ENCODE measurements at places on chromosomes 11 and 22.

DNA sequence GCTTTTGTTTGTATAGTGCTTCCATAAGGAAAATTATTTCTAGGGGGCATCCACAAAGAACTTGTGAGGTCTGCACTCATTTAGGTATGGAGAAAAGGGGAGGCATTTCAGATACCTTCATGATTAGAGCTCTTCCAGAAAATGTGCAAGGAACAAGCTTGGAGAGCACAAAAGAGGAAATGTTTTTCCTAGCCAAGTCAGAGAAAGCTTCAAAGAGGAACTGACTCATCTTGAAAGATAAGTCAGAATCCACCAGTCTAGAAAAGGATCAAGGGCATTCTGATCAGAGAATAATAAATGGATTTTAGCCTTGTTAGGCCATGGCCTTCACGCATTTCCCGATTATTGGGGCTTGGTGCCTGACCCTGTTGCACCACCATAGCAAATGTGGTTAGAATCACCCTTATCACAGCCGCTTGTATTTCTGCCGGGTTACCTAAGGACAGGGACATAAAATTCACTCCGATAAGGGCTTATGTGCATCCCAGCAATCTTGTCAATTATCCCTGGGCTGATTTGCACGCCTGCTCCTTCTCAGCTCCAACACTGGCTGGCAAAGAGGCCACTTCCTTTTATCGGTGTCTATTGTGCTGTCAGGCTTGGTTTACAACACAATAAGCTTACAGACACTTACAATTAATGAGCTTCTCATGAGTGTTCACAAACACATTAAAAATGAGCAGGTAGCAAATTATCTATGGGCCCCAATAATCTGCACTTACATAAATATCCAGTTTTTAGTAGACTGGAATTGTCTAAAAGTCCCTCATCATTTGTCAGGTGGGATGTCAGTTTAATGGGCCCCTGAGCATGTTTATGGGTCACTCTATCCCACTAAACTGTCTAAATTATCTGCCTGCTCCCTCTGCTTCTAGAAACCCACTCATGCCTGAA is 613.5 kb downstream of the SOX6 start:
- DNase-seq: no peak

GRCh38 chr11:23406131-23406819 is 546.0 kb upstream of the CCDC179 start:
- DNase-seq: no peak

- no peak for DNase-seq
These were observed 52.9 kb downstream of the C11orf58 start for GRCh38 chr11:16791191-16791961.

- no peak for DNase-seq
These were observed 3.3 kb downstream of the PRR33 start for GRCh38 chr11:1888347-1888753.

GRCh38 chr22:49227670-49228069 is 600.0 kb downstream of the BRD1 start:
- no peak for DNase-seq

DNA sequence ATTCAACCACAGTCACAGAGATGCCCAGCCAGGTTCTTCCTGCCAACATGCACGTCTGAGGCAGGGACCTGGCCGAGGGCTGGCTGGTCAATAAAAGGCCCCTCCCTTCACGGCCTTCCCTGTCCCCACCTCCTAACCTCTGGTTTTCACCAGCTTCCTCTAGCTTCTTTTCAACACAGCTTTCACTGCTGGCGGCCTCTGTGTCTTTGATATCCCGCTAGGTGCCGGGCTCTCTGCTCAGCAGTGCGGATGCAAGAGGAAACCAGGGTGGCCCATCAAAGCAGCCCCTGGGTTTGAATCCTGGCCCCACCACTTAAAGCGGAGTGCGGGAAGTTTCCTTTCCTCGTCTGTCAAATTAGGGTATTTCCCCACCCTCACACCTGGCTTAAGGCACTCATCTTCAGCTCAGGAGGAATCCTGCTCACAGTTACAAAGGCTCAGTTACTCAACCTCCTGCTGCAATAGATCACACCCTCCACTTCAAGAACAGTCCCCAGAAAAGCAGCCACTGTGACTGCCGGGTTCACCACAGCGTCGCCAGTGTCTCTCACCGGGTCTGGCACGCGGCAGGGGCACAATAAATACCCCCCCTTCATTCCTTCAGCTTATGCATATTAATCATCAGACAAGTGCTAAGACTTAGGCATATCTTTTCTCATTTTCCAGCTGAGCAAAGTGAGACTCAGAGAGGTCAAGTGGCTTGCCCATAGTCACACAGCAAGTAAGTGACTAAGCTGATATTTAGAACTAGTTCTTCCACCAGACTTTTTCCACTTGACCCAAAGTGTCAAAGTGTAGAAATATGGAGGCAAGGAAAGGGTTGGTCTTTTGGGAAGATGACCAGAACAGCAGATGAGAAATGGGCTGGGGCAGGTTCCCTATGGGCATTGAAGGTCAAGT is 45.7 kb downstream of the TXN2 start:
- no peak for DNase-seq

GRCh38 chr22:42919199-42919598 is 62.1 kb upstream of the ARFGAP3 start:
- no peak for DNase-seq

GRCh38 chr11:123301013-123301591 is 106.1 kb upstream of the CLMP start:
- peak; percentile 19 for DNase-seq

DNA sequence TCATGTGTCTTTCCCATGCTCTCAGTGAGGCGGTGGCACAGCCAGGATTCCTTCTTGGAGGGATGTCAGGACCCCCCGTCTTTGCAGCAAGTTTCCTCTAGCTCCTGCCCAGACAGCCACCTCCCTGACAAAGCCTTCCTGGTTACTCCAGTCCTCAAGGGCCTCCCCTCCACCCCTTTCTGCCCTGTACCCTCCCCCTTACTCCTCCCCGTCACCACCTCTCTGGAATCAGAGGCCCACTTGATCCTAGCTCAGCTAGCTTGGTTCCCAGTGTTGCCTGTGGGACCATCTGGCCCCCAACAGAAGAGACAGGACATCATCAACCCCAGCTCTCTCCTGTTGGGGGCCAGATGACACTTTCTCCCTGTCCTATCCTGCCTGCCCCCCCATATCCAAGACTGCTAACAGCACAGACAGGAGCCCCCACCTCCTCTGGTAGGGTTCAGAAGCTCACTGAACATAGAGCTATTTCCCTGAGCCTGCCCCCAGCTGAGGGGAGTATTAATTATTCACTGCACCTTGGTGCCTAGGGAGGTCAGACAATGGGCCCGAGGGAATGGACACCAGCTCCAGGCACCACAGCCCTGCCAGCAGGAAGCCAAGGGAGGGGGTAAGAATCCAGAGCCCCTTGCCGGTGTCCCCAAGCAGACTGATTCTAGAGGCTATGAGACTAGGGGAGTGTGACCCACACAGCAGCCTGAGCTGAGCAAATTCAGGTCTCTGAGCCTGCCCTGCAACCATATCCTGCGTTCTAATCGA is 3.3 kb downstream of the GDPD5 start:
- DNase-seq: no peak

DNA sequence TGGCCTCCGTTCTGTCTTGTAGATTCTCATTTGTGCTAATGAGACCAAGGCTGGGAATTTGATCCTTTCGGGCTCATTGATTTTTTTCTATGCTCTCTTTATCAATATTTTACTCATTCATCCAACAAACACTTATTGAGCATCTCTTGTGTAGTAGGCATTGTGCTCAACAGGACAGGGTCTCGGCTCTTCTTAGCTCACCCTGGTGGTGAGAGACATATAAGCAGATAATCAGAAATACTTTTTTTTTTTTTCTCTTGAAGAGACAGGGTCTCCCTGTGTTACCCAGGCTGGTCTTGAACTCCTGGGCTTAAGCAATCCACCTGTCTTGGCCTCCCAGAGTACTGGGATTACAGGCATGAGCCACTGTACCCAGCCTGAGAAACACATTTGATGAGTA is 48.0 kb upstream of the SLC5A1 start:
- DNase-seq: peak; percentile 5

GRCh38 chr11:118117790-118118601 is 31.2 kb upstream of the SMIM35 start:
- no peak for DNase-seq

DNA sequence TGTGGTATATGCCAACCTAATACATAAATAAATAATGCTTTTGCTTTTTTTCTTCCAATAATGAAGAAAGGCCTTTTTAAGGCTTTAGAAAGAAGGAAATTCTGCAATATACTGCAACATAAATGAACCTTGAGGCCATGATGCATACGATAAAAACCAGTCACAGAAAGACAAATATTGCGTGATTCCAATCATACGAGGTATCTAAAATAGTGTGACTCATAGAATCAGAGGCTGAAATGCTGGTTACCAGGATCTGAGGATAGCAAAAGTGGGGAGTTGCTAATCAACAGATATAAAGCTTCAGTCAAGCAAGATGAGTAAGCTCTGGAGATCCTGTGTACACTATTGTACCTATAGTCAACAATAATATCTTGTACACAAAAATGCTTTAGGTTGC is 24.2 kb downstream of the MS4A6A start:
- DNase-seq: no peak

GRCh38 chr11:67504005-67504949 is 886 bp downstream of the PITPNM1 start:
- no peak for DNase-seq

DNA sequence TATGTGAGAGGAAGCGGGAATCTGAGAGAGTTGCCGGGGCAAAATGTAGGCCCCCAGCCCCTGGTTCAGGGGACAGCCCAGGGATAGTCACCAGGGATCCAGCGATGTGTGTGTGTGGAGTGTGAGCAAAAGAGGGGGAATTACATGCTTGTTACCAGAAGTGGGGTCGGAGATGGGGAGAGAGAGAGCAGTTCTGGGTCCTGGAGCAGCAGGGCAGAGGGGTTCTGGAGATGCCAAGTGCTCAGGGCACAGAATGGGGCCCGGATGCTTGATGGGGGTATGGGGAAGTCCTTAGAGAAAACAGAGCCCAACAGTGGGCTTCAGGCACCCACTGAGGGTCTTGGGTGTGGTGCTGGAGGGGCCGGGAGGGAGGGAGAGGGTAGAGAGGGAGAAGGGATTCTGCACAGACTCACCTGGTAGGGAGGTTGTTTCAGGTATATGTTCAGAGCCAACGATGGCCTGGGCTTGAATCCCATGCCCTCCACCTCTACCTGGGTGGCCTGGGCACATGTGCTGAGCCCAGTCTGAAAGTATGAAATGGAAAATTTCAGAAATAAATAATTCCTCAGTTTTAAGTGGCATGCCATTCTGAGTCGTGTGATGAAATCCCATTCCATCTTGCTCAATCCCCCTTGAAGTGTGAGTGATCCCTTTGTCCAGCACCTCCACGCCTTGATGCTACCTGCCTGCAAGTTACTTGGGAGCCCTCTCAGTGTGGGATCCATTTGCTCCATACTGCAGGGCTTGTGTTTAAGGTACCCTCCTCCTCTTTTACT is 12.4 kb downstream of the SMIM38 start:
- no peak for DNase-seq

DNA sequence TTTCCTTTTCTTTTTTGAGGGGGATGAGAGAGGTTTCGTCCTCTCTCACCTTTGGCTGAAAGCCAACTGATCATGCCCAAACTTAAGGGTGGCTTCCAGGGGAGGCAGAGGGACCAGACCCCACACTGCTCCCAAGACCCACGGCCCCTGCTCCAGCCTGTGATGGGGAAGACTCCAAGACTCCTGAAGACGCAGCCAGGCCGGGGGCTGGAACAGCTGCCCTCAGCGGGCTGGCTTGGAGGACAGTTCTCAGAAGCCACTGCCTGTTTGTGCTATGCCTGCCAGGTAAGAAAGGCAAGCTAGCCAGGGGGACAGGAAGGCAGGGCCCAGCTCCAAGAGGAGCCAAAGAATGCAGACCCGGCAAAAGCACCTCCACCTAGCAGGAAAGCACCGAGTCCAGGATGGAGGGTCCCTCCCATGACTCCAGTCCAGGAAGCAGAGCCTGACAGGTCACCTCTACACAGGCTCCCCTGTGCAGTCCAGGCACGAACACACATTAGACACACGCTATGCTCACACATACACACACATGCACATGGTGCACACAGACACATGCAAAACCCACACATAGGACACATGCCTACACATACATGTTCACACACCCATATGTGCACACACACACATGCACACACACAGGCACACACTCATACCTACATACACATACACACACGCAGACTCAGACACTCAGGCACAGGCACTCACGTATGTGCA is 31.3 kb downstream of the GNB1L start:
- no peak for DNase-seq

GRCh38 chr11:119169282-119169719 is 776 bp downstream of the NLRX1 start:
- DNase-seq: peak; percentile 38

DNA sequence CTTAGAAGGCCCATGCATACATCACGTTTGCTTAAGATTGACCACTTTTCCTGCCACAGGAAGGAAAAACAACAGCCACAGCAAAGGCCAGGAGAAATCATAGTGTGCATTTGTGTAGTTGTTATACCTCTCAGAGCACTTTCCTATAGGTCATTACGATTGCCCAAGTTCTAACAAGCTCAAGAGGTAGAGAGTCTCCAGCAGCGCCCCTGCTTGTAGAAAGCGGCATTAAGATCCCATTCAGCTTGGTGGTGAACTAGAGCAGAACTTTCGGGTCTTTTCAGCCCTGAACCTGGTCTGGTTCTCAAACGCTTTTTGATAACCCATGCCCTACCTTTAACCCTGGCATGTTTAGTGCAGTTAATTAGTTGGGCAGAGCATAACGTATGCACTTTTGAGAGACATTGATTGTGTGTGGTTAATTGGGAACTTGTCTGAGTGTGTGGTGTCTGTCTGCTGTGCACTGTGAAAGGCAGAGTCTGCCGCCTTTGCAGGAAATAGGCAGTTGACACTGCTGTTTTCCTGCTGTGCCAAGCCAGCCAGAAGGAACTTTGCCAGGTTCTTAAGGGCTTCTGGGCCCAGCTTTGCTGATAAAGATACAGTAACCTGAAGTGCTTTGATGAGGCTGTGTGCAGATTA is 109.9 kb upstream of the CLMP start:
- DNase-seq: peak; percentile 41

GRCh38 chr22:47169801-47170140 is 407.3 kb downstream of the TBC1D22A start:
- no peak for DNase-seq

DNA sequence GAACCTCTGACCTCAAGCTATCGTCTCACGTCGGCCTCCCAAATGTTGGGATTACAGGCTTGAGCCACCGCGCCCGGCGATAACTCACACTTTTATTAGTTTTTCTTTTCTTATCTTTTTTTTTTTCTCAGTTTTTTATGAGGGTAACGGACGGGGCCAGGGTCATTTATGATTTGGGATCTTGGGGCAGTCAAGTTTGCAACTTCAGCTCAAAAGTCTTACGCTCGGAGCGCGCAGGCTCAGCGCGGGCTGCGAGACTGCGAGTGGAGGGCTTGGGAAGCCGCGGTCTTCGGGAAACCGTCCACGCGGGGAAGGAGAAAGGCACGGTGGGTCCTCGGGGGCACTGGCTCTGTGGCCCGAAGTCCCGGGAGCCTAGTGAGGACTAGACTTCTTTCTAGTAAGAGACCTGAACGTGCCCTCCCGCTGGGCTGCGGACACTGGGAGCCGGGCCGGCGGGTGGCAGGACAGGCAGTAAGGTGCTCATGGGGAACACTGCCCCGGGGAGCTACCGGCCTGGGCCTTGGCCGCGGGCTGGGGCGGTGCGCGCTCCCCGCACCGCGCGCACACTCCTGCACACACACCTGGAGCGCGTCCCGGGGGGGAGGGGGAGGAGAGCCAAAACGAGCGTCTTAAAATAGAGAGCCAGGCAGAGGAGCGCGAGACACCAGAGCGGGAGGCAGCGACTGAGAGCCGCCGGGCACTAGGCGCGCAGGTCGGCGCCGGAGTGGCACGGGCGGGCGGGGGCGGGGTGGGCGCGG is 476 bp upstream of the BARX2 start:
- no peak for DNase-seq

- DNase-seq: no peak
These were observed 22.6 kb upstream of the SERPIND1 start for GRCh38 chr22:20751185-20751851.

- DNase-seq: no peak
These were observed 573.4 kb upstream of the RAG2 start for GRCh38 chr11:37171451-37171850.
